ENCODE measurements at places on chromosomes 5 and 9.
A peak's percentile ranks its signal among the peaks of the same experiment; 100 is the strongest.

DNA sequence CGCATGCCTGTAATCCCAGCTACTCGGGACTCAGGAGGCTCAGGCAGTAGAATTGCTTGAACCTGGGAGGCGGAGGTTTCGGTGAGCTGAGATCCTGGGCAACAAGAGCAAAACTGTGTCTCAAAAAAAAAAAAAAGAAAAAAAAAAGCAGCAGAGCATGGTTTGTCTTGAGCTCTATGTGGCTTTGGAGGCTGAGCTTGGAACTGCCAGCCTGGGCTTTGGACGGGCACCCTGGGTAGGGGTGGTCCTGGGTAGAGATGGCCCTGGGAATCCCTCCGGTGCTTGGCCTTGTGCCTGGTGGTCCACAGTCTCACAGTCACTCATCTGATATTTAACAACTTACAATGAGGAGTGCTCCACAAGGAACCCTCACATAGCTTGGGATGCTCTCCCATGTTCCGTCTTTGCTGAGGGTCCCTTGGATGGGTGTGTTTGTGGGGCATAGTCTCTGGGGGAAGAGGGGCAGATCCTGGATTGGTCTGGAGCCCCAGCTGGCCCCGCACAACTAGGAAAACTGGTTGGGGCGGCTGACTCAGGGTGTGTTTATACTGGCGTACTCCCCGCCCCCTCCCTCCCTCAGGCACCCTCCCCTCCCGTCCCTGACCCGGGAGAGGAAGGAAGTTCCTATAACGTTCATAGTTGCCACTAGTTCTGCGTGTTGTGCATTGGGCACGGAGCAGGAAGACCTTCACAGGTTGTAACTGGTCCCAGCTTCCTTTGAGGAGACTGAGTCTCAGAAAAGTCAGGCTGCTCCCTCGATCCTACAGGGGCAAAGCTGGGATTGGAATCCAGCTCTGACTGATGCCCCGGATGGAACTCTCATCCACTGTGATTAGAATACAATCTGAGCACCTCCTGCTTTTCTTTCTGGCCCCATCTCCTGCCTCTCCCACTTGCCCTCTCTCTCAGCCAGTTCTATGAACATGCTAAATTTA lies 11.2 kb downstream of the IER5L start:
- H3K4me1 ChIP-seq: peaks cover 18% of the 10 kb centered on the region
- H3K27ac ChIP-seq: peak overlapping the region; percentile 86
- H3K36me3 ChIP-seq: no peaks in the 10 kb centered on the region
- no peaks in the 10 kb centered on the region for H3K27me3 ChIP-seq
- ATAC-seq: peak; percentile 79

GRCh38 chr5:61330845-61331406 lies 1.1 kb upstream of the ZSWIM6 start:
- H3K4me1 ChIP-seq: peaks cover 44% of the 10 kb centered on the region
- no peaks in the 10 kb centered on the region for H3K27me3 ChIP-seq
- peak; percentile 33 for ATAC-seq

DNA sequence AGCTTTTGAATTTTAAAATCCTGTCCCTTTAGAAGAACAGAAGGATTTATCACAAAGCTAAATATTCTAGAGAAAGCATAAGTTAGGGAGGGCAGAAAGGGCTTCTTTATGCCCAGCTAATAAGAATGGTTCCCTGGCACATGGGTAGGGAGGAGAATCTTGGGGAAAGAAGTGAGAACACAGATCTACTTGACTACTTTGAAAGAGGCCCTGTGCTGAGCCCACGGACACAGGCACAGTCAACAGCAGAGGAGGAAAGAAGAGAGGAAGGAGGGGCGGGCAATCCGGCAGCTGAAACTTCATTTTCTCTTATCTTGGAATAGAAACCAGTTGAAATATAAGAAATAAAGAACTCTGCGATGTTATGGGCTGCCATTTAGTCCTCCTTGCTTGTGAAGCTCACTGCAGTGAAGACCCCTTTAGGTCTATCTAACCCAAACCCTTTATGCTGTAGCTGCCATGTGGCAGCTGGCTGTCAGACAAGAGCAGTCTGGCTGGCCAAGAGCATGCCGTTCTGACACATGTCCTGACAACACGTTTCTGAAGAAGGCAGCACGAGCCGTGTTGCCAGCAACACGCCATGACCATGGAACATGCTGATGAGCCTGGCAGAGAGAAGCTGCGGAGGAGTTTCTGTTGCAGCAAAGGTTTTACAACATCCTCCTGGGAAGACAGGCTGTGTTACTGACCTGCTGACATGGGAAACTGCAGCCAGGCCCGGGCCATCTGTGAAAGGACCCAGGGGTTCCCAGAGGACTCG lies 34.2 kb downstream of the ABLIM3 start:
- H3K27me3 ChIP-seq: no peaks in the 10 kb centered on the region
- ATAC-seq: peak; percentile 65
- no peak overlapping the region for H3K4me3 ChIP-seq
- H3K4me1 ChIP-seq: no peaks in the 10 kb centered on the region
- H3K27ac ChIP-seq: peak overlapping the region; percentile 69
- H3K36me3 ChIP-seq: no peaks in the 10 kb centered on the region

DNA sequence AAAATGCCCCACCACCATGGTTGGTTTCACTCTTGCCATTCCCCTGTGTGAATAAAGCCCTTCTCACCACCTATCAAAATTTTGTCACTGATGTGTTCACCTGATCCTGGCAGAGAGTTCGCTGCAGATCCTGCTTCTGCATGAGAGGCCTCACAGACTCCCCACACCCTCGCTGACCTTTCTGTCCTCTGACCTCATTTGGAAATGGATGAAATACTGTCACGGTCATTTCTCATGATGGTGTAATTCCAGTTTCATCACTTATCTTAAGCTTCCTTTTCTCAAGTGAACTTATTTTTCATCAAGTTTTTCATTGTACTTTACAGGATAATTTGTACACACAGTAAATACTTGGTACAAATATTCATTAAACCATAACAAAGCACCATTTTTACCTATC lies 131.3 kb downstream of the FRMD3 start:
- ATAC-seq: no peak
- H3K36me3 ChIP-seq: no peaks in the 10 kb centered on the region
- H3K27me3 ChIP-seq: no peaks in the 10 kb centered on the region
- no peak overlapping the region for H3K27ac ChIP-seq
- H3K4me1 ChIP-seq: no peaks in the 10 kb centered on the region
- H3K4me3 ChIP-seq: no peak overlapping the region

GRCh38 chr5:119312403-119312802 lies 43.4 kb upstream of the TNFAIP8 start:
- ATAC-seq: no peak
- no peak overlapping the region for H3K27ac ChIP-seq
- no peaks in the 10 kb centered on the region for H3K27me3 ChIP-seq
- H3K4me3 ChIP-seq: no peak overlapping the region

GRCh38 chr5:115096034-115096769 lies 73.5 kb downstream of the TRIM36 start:
- no peaks in the 10 kb centered on the region for H3K4me1 ChIP-seq
- ATAC-seq: no peak
- H3K27me3 ChIP-seq: no peaks in the 10 kb centered on the region
- H3K36me3 ChIP-seq: no peaks in the 10 kb centered on the region

DNA sequence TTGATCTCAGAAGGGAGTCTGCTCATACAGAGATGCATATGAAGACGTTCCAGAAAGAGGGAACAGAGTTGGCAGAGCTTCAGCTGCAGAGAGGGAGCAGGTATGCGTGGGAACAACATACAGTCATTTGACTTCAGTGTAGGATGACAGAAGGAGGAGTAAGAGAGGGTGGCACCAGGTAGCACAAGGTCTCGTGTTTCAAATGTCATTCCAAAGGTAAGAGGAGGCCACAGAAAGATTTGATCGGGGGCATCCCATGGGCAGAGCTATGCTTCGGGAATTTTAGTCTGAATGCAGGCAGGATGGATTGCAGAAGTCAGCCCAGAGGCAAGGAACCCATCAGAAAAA lies 367.1 kb downstream of the CDK5RAP2 start:
- no peak for ATAC-seq
- no peaks in the 10 kb centered on the region for H3K36me3 ChIP-seq
- H3K27ac ChIP-seq: no peak overlapping the region
- H3K27me3 ChIP-seq: no peaks in the 10 kb centered on the region
- H3K4me1 ChIP-seq: no peaks in the 10 kb centered on the region
- no peak overlapping the region for H3K4me3 ChIP-seq

DNA sequence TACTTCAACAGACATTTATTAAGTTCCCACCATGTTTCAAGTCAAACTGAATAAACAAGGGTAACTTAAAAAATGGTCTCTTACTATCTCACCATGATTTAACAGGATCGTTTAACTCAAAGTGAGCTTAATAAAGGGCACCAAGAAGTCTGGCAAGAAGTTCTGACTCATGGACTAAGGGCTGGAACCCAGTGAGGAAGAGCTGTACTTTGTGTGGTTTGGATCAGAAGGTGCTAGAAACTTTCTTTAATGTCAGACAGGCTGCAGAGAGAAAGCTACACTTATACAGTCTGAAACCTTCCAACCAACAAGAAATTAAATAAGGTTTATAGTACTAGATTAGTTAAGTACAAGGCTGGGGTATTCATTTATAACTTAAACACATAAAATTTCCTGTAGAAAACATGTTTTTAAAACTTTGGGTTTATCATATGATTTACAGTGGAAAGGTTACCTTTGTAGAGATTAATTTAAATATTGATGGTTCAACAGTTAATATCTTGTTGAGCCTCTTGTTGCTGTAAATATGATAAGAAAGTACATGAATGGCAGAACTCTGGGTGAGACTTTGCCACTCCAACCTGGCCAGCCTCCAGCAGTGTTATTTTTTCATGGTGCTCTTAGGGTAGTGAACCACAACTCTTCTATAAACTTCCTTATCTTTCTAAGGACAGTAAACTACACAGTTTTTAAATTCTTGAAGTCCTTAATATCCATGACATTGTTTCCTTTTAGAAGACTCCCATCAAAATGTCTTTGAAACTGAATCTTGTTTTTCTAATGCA lies 162.8 kb downstream of the MAN2A1 start:
- no peak for ATAC-seq
- no peak overlapping the region for H3K27ac ChIP-seq
- no peaks in the 10 kb centered on the region for H3K36me3 ChIP-seq
- H3K27me3 ChIP-seq: no peaks in the 10 kb centered on the region
- no peak overlapping the region for H3K4me3 ChIP-seq

GRCh38 chr5:175325681-175326080 lies 118.3 kb downstream of the DRD1 start:
- no peaks in the 10 kb centered on the region for H3K36me3 ChIP-seq
- H3K27ac ChIP-seq: no peak overlapping the region
- no peaks in the 10 kb centered on the region for H3K27me3 ChIP-seq
- no peaks in the 10 kb centered on the region for H3K4me1 ChIP-seq

DNA sequence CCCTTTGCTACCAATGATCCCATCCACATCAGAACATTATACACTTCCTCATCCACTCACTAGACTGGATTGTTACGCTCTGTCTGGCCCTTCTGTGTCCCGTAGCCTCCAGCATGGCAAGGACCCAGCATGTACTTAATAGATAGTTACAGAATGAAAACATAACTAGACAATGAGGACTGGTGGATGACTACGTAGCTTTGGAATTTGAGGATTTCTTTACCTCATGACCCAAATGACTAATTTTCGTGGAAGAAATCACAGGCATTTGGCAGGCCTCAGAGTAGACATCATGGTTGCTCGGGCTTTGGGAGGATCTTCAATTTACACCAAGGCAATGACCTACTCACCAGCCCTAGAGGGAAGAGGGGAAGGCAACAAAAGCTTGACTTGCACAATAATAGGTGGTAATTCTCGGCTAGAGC lies 299.8 kb downstream of the TLE1 start:
- peaks cover 32% of the 10 kb centered on the region for H3K4me1 ChIP-seq
- no peak overlapping the region for H3K4me3 ChIP-seq
- H3K27ac ChIP-seq: peak overlapping the region; percentile 23

- peak; percentile 66 for ATAC-seq
- no peaks in the 10 kb centered on the region for H3K36me3 ChIP-seq
- H3K27me3 ChIP-seq: no peaks in the 10 kb centered on the region
Measured at GRCh38 chr5:62152394-62153087, 153.5 kb upstream of the KIF2A start.

DNA sequence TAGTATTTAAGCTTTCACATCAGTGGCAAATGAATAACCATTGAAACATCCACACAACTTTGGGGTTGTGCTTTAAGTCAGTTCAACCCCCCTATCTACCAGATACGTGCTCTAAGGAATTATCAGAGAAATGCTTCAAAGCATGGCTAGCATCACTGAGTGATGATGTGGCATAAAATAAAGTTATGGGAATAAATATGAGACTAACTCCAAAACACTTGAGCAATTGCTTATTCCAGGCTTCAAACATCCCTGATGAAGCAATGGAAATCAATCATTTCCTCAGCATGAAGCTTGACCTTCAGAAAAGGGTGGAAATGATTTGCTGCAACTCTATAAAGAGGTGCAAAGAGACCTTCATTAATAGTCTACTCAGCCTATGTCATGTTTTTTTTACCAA lies 292.0 kb upstream of the SMC2 start:
- no peak overlapping the region for H3K4me3 ChIP-seq
- no peaks in the 10 kb centered on the region for H3K4me1 ChIP-seq
- H3K27me3 ChIP-seq: no peaks in the 10 kb centered on the region
- ATAC-seq: no peak
- H3K36me3 ChIP-seq: no peaks in the 10 kb centered on the region

GRCh38 chr5:146667633-146668272 lies 151.8 kb upstream of the GPR151 start:
- H3K27ac ChIP-seq: no peak overlapping the region
- H3K4me1 ChIP-seq: no peaks in the 10 kb centered on the region
- no peak overlapping the region for H3K4me3 ChIP-seq
- no peaks in the 10 kb centered on the region for H3K36me3 ChIP-seq

GRCh38 chr5:33361781-33362180 lies 79.0 kb upstream of the TARS1 start:
- no peak overlapping the region for H3K4me3 ChIP-seq
- H3K4me1 ChIP-seq: no peaks in the 10 kb centered on the region
- H3K27me3 ChIP-seq: no peaks in the 10 kb centered on the region
- no peaks in the 10 kb centered on the region for H3K36me3 ChIP-seq

GRCh38 chr5:28788954-28789353 lies 1750.6 kb upstream of the CDH9 start:
- no peak for ATAC-seq
- H3K27ac ChIP-seq: no peak overlapping the region
- no peak overlapping the region for H3K4me3 ChIP-seq
- no peaks in the 10 kb centered on the region for H3K4me1 ChIP-seq
- no peaks in the 10 kb centered on the region for H3K27me3 ChIP-seq

- ATAC-seq: no peak
- H3K27ac ChIP-seq: no peak overlapping the region
- H3K36me3 ChIP-seq: no peaks in the 10 kb centered on the region
Measured at GRCh38 chr9:12232836-12233235, 460.3 kb upstream of the TYRP1 start.

- H3K27me3 ChIP-seq: no peaks in the 10 kb centered on the region
- ATAC-seq: no peak
- H3K4me3 ChIP-seq: no peak overlapping the region
- no peak overlapping the region for H3K27ac ChIP-seq
- H3K4me1 ChIP-seq: peaks cover 4% of the 10 kb centered on the region
- no peaks in the 10 kb centered on the region for H3K36me3 ChIP-seq
Measured at GRCh38 chr5:54579591-54580295, 62.2 kb downstream of the SNX18 start.

- H3K4me3 ChIP-seq: no peak overlapping the region
- H3K27me3 ChIP-seq: peaks cover 57% of the 10 kb centered on the region
- no peaks in the 10 kb centered on the region for H3K36me3 ChIP-seq
- ATAC-seq: no peak
Measured at GRCh38 chr5:435961-436640, 6.9 kb upstream of the EXOC3 start.
